ENCODE measurements at places on chromosomes 5 and 9. TPM values are rescaled to one million over a fixed set of nuclear protein-coding genes. Genes with fewer than 3 reads are reported as not detected.

Gene ABO
- polyA plus RNA-seq, result not detected

GRCh38 chr9:98927724-98928123, 16.0 kb upstream of the COL15A1 start:
- H3K4me1 ChIP-seq, result no peaks in the 10 kb centered on the region
- no peak overlapping the region for H3K4me3 ChIP-seq
- no peaks in the 10 kb centered on the region for H3K27me3 ChIP-seq
- H3K27ac ChIP-seq, result no peak overlapping the region
- H3K36me3 ChIP-seq, result no peaks in the 10 kb centered on the region

DNA sequence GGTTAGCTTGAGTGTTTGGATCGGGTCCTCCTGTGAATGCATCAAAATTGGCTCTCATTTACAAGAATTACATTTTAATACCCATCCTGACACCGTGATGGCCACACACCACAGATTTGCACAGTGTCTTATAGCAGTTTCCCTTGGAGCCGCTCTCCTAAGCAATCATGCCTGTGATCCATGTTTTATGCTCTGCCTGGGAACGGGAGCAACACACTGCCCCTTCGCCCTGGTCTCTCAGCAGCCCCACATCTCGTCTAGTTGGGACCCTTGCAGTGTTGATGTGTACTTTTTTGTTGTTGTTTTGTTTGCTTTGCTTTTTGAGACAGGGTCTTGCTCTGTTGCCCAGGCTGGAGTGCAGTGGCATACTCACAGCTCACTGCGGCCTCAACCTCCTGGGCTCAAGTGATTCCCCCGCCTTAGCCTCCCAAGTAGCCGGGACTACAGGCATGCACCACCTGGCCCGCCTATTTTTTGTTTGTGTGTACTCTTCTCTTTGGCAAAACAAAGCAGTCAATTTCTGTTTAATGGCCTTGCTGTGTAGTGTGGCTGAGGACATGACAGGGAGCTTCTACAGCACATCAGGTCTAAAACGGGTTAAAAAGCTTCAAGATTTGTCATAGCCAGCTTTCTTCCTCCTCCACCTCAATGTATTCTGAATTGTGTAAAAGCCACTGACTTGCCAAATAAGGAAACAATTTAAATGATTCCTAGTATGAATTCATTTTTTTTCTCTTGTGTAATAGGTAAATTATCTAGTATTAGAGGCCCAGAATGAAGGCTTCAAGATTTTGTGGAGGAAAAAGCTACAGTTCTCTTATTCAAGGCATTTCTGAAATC, 101.6 kb upstream of the TBCA start:
- H3K27ac ChIP-seq, result no peak overlapping the region
- H3K4me3 ChIP-seq, result no peak overlapping the region
- no peak for DNase-seq
- no peaks in the 10 kb centered on the region for H3K36me3 ChIP-seq

GRCh38 chr5:167783145-167783817, 508.2 kb upstream of the WWC1 start:
- H3K27ac ChIP-seq, result no peak overlapping the region
- DNase-seq, result no peak
- no peak overlapping the region for H3K4me3 ChIP-seq
- H3K36me3 ChIP-seq, result no peaks in the 10 kb centered on the region
- H3K27me3 ChIP-seq, result no peaks in the 10 kb centered on the region

Gene GGTA1
- polyA plus RNA-seq, result not detected

Measured in endothelial cell of umbilical vein (primary cell).